Renal cortical epithelial cell (primary cell): ENCODE measurements at places on chromosomes 3 and 15. TPM values are rescaled to one million over a fixed set of nuclear protein-coding genes. Genes with fewer than 3 reads are reported as not detected.

Gene WNT7A
- total RNA-seq, result 23.1 and 54.5 TPM in 2 replicates

Gene POPDC2
- total RNA-seq, result 0.40 TPM in 1 of 2 replicates, not detected in the other

Gene TCF12
- total RNA-seq, result 34.7 and 87.6 TPM in 2 replicates

Gene CPNE9
- not detected in 2 replicates for total RNA-seq

Gene NR1I2
- total RNA-seq, result 0.20 TPM in 1 of 2 replicates, not detected in the other

Gene B3GALNT1
- 26.6 and 32.7 TPM in 2 replicates for total RNA-seq

Gene ATP8B4
- total RNA-seq, result 0.30 and 1.6 TPM in 2 replicates

Gene SLC22A14
- 0.45 TPM in 1 of 2 replicates, not detected in the other for total RNA-seq

Gene BRK1
- 120 and 175 TPM in 2 replicates for total RNA-seq

Gene ATR
- 35.6 and 48.7 TPM in 2 replicates for total RNA-seq

Gene PEAK1
- 15.6 and 58.0 TPM in 2 replicates for total RNA-seq

Gene CRABP1
- total RNA-seq, result not detected in 2 replicates

Gene CDAN1
- total RNA-seq, result 4.2 and 13.0 TPM in 2 replicates

Gene CPOX
- 22.1 and 27.8 TPM in 2 replicates for total RNA-seq

Gene HOMER2
- total RNA-seq, result 56.6 and 58.9 TPM in 2 replicates

Gene CHL1
- total RNA-seq, result 1.0 and 8.6 TPM in 2 replicates
